ENCODE measurements at places on chromosomes 5 and 9. TPM values are rescaled to one million over a fixed set of nuclear protein-coding genes. Genes with fewer than 3 reads are reported as not detected.

ENG gene
- total RNA-seq, result 0.17 TPM

CFAP157 gene
- total RNA-seq, result not detected

MPDZ gene
- 12.9 TPM for total RNA-seq

TLX3 gene
- not detected for total RNA-seq

MARCOL gene
- total RNA-seq, result not detected

KCTD16 gene
- total RNA-seq, result 0.05 TPM

RNF145 gene
- 144 TPM for total RNA-seq

DRD1 gene
- 1.4 TPM for total RNA-seq

ANKRD20A1 gene
- 0.28 TPM for total RNA-seq

BAAT gene
- total RNA-seq, result 0.58 TPM

OR13D1 gene
- not detected for total RNA-seq

PRLR gene
- 0.13 TPM for total RNA-seq

ABL1 gene
- total RNA-seq, result 54.3 TPM

FAM153A gene
- not detected for total RNA-seq

WWC1 gene
- total RNA-seq, result 92.8 TPM

NEUROG1 gene
- not detected for total RNA-seq

CDC25C gene
- total RNA-seq, result 13.0 TPM
